ENCODE measurements at places on chromosomes 2 and 18. TPM values are rescaled to one million over a fixed set of nuclear protein-coding genes. Genes with fewer than 3 reads are reported as not detected.

GRCh38 chr2:29723255-29724001, 198.0 kb downstream of the ALK start:
- no peak overlapping the region for H3K27ac ChIP-seq
- H3K36me3 ChIP-seq: no peaks in the 10 kb centered on the region
- H3K4me3 ChIP-seq: no peak overlapping the region

DNA sequence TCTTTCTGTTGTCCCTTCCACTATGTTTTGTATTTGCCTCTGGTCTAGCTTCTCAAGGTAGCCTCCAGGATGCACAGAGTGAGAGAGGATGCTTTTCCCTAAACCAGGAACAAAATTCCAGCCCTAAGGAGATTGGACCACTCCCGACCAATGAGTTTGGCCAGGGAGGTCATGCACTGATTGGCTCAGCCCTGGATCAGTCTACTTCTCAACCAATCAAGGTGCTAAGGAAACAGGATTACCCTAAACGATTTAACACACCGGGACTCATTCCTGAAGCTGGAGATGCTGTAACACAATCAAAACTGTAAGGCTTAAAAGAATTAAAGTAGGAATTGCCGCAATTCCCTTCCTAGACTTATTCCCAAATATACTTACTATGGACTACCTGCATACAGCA, 34.2 kb upstream of the NR4A2 start:
- no peak for DNase-seq
- no peaks in the 10 kb centered on the region for H3K27me3 ChIP-seq
- H3K36me3 ChIP-seq: no peaks in the 10 kb centered on the region
- H3K4me1 ChIP-seq: no peaks in the 10 kb centered on the region
- H3K27ac ChIP-seq: no peak overlapping the region

- no peak for DNase-seq
- peaks cover 46% of the 10 kb centered on the region for H3K27me3 ChIP-seq
- no peaks in the 10 kb centered on the region for H3K36me3 ChIP-seq
- no peaks in the 10 kb centered on the region for H3K4me1 ChIP-seq
Observed at GRCh38 chr2:96436416-96436815, 68.7 kb downstream of the NEURL3 start.

DNA sequence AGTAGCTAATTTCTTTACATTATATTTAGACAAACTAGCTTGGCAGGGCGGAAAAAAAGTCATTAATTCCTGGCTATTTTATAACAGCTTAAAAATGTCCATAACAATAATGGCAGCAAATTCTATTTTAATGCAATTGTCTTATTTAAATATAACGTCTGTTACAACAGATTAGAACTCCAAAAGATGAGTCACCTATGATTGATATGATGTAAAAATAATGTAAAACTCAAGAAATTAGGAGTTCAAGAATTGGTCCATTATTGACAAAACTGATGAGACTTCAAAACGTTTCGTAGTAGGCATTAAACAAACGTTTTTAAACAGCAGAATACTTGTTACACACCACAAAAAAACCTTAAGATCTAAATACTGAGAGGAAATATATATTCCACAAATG, 2.7 kb downstream of the XPO1 start:
- H3K36me3 ChIP-seq: no peaks in the 10 kb centered on the region
- H3K27ac ChIP-seq: peak overlapping the region; percentile 94
- peak; percentile 26 for DNase-seq
- H3K27me3 ChIP-seq: no peaks in the 10 kb centered on the region
- H3K4me3 ChIP-seq: peak overlapping the region; percentile 82

The MC5R gene
- total RNA-seq: not detected

DNA sequence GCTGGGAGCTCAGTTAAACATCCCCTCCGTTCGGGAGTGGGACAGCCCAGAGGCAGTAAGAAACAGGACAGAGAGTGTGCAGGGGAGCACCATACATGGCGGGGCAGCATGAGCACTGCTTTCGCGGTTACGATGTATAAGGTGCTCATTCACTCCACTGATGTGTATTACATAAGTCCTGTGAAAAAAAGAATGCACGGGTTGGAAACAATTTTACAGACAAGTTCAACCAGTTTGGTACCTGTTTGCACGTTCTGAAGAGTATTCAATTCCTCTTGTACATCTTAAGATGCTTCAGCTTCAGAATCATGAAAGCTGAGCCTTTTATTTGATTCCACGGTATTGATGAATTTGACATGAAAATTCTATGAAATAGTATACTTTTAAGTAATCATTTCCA, 97.8 kb upstream of the NETO1 start:
- no peaks in the 10 kb centered on the region for H3K36me3 ChIP-seq
- no peak overlapping the region for H3K27ac ChIP-seq
- no peak for DNase-seq
- no peaks in the 10 kb centered on the region for H3K4me1 ChIP-seq

The UCN gene
- not detected for total RNA-seq

DNA sequence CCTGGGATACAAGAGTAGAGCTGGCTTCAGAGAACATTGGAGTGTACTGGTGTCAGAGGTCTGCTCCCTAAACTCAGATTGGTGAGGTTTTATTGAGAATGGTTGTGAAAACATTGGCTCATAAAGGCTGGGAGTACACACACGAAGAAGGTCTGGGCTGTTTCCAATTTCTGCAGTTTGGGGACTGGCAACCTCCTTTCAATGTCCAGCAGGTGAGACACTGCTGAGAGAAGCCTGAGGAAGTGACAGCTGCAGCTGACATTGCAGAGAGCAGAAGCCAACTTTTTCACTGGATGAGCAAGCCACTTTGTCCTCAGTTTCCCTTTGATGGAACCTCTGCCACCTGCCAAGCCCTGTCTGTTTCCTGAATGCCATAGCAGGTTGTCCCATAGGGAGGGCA, 346.6 kb upstream of the SPRED2 start:
- no peaks in the 10 kb centered on the region for H3K4me1 ChIP-seq
- no peaks in the 10 kb centered on the region for H3K27me3 ChIP-seq
- H3K36me3 ChIP-seq: no peaks in the 10 kb centered on the region
- DNase-seq: no peak

- DNase-seq: peak; percentile 63
- H3K27ac ChIP-seq: peak overlapping the region; percentile 54
- H3K4me3 ChIP-seq: no peak overlapping the region
- H3K4me1 ChIP-seq: peaks cover 25% of the 10 kb centered on the region
- H3K36me3 ChIP-seq: no peaks in the 10 kb centered on the region
Observed at GRCh38 chr2:56534321-56534720, 350.5 kb downstream of the CCDC85A start.
